Fibroblast of lung (primary cell): ENCODE measurements at places on chromosomes 11 and 22. TPM values are rescaled to one million over a fixed set of nuclear protein-coding genes. Genes with fewer than 3 reads are reported as not detected.

POTEH gene
- polyA plus RNA-seq, result not detected in 2 replicates

UPK3A gene
- not detected in 2 replicates for polyA plus RNA-seq

SLC22A25 gene
- polyA plus RNA-seq, result not detected in 2 replicates

RPLP2 gene
- 741 and 904 TPM in 2 replicates for polyA plus RNA-seq

DNA sequence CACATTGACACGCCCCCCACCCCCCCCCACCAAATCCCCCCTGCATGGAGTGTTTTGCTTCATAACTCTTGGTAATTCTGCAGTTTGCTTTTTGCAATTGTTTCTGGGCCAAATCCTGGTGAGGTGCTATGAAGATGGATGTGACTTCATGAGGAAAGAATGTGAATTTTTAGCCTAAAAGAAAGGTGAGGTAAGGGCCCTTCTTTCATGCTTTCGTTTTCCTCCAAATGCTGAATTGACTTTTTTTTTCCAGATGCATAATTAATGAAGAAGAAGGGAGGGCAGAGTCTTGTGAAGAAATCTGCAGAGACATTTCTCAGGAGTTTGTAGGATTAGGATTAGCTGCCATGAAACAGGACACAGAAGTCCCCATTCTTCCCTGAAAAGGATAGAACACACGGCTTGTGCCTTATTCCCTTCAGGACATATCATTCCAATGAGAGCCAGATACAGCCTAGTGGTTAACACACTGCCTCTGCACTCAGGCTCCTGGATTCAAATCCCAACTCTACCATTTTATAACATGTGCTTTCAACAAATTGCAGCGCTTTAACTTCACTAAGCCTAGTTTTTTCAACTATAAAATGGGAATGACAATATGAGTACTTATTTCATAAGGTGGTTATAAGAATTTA is 19.6 kb upstream of the TBCEL start:
- no peak for DNase-seq

DNA sequence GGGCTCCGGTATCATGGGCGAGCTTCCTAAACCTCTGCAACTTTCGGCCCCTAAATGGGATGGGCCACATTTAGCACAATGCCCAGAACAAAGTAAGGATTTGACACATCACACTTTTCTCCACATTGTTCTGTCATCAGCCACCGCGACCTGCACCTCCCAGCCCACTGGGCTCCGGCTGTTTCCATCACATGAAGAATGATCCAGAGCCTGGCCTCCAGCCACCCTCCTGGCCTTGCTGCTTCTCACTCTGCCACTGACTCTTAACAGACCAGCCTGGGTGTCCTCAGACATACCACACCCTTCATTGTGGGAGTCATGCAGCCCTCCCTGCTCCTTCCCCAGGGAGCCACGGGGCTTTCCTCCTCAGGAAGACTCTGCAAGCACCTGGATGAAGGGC is 113.7 kb downstream of the IGLL1 start:
- DNase-seq, result no peak

- no peak for DNase-seq
Measured at GRCh38 chr22:28900379-28900925, 17.1 kb downstream of the ZNRF3 start.
